ENCODE measurements at places on chromosomes 7 and 10.

- DNase-seq = no peak
These were observed 324.7 kb downstream of the TCERG1L start for GRCh38 chr10:130986846-130987245.

- no peak for DNase-seq
These were observed 34.6 kb downstream of the GET4 start for GRCh38 chr7:910931-911431.

- no peak for DNase-seq
These were observed 65.0 kb downstream of the DNAJB6 start for GRCh38 chr7:157401567-157402387.

DNA sequence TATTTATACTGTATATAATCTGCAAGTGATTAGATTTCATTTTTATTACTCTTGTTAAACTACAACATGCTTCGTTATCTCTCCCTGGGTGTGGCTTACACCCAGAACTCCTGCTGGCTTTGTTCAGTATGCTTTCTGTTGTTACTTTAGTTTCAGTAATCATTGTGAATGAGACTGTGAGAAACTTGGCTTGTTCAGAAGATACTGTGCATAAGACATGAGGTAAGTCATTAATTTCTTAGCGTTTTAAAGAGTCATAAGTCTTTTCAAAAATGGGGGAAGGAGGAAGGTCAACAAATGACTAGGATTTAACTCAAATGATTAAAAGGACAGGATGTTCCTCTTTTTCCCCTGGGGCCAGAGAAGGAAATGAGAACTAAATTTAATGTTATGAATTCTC lies 11.6 kb upstream of the ADD3 start:
- peak; percentile 14 for DNase-seq

GRCh38 chr10:84088626-84089025 lies 50.7 kb upstream of the GHITM start:
- no peak for DNase-seq

DNA sequence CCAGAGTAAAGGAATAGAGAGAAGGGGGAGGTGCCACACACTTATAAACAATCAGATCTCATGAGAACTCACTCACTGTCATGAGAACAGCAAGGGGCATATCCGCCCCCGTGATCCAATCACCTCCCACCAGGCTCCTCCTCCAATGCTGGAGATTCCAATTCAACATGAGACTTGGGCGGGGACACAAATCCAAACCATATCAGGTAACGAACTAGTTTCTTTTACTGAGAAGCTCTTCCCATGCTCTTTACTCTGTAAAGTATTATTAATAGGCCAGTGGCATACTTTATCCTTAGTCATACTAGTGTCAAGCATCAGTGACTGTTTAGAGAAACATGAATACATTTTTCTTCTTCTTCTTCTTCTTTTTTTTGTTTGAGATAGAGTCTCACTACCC lies 39.4 kb upstream of the ZNF488 start:
- DNase-seq = no peak

DNA sequence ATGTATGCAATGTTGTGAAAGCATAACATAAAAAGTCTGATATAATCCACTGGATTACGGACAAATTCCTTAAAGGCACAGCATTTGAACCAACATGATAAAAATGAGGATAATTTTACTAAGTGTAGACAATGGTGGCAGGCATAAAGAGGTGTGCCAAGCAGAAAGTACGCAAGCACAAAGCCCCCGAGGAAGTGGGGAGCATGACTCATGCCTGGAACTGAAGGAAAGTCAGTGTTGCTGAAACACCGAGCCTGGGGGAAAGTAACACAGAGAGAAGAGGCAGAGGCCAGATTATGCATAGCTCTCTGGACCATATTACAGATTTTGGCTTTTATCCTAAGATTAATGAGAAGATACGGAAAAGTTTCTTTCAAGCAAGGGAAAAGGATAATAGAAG lies 490.0 kb upstream of the PHF14 start:
- DNase-seq = no peak

- no peak for DNase-seq
These were observed 144.2 kb downstream of the ELFN1 start for GRCh38 chr7:1814089-1814811.

DNA sequence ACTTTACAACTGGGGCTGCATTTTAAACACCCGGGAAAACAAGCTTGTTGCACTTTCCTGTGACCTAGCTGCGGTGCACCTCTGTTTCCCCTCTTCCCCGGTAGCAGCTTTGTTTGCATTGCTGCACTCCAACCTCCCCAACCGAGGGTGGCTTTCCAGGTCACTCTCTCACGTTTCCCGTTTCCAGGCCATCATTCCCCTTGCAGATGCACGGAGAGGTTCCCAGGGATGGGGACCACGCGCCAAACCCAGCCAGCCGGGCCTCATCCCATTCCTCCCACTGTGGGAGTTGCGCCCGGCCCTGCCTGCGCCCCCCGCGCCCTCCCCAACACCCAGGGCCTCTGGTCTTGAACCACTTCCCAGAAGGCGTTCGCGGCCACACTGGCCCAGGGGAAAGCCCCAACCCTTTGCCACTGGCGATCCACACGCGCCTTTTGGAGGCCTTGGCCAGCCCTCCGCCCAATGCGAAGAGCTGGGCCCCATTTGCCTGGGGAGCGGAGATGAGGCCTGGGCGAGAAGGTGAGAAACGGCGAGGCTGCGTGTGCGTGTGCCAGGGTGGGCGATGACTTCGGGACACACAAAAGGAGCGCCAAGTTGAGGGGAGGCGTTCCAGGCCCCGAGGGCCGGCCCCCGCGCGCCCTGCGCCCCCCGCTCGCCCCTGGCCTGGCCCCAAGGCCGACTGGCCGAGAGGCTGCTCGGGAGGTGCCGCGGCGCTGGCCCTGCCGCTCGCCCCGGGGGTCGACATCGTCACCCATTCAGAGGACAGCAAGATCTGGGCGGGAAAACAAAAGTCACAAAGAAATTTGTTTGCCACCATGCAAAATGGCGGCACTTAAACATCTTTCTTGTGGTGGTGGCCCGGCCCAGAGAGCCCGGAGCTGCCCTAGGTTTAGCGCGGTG lies 15.9 kb downstream of the SKIDA1 start:
- no peak for DNase-seq

- no peak for DNase-seq
These were observed 548.3 kb downstream of the GATA3 start for GRCh38 chr10:8602821-8603220.

DNA sequence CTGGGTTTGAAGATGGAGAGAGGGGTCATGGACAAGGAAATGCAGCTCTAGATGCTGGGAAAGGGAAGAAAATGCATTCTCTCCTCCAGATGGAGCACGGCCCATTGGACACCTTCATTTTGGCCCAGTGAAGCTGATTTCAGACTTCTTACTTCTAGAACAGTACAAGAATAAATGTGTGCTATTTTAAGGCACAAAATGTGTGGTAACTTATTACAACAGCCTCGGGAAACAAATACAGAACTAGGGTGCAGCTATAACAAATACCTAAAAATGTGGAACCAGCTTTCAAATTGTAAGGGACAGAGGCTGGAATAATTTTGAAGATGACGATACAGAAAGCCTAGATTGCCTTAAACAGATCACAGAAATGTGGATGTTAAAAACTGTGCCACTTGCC lies 54.1 kb downstream of the CYTH3 start:
- DNase-seq = no peak

GRCh38 chr7:69651101-69651590 lies 52.9 kb downstream of the AUTS2 start:
- no peak for DNase-seq

DNA sequence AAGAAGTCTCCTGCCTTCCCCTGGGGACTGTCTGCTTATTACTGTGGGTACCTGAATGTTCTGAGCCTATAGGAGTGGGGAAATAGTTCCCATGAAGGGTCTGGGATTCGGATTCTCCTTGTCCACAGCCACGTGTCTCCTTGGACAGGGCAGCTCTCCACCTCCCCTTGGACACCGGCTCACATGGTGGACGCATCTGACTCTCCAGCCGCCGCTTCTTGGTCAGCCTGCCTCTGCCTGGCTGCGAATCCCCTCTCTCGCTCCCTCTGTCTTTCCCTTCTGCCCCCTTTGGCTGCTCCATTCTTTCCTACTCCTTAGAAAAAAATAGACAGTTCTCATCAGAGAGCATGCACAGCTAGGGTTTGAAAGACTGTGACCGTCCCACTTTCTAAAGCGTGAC lies 46.9 kb downstream of the JAKMIP3 start:
- no peak for DNase-seq

DNA sequence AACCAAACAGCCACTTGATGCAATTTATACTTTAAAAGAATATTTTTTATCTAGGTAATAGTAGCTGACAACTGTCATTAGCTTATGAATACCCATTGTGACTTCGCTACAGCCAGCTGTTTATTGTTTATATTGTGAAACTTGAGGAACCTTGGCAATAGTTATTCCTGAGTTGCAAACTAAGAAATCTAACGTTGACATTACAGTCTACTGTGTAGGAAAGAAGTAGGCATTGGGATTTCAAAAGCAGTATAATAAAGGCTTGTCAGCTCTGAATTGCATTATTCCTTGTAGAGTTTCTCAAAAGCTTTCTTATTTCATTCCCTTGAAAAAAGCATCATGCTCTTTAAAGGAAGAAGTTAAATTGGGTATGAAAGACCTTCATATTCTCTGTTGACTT lies 42.7 kb upstream of the OIT3 start:
- DNase-seq = no peak

GRCh38 chr10:21340331-21340730 lies 185.2 kb downstream of the SKIDA1 start:
- DNase-seq = no peak

DNA sequence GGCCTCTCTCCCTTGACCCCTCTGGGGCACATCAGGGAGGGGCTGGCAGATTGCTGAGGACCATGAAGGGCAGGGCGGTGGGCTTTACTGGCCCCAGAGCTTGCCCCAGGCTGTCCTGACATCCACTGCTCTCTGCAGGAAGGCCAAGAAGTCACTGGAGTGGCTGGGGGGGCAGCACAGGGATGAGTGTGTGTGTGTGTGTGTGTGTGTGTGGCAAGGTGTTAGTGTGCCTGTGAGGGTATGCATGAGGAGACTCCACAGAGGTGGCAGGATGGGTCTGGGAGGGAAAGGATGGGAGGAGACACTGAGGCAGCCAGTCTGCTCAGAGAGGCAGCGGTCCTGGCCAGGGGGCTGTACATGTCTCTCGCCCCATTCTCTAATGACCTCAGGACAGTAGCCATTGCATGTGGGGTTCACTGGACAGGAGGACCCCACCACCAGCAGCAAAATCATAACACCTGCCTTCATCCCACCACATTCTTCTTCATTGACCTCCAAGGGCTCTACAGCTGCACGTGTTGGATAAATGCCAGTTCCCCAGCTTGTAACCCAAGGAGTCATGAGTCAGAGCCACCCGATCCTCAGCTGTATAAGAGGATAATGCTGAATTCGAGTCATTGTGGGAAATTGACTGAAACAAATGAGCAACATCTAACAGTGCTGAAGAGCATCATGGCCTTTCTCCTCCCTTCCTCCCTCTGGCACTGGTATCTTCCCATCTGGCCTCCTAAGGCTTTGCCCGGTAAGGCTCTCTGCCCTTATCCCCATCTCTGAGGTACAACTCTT lies 720.5 kb downstream of the GRID1 start:
- no peak for DNase-seq

GRCh38 chr10:113026679-113027078 lies 76.6 kb downstream of the TCF7L2 start:
- DNase-seq = no peak

DNA sequence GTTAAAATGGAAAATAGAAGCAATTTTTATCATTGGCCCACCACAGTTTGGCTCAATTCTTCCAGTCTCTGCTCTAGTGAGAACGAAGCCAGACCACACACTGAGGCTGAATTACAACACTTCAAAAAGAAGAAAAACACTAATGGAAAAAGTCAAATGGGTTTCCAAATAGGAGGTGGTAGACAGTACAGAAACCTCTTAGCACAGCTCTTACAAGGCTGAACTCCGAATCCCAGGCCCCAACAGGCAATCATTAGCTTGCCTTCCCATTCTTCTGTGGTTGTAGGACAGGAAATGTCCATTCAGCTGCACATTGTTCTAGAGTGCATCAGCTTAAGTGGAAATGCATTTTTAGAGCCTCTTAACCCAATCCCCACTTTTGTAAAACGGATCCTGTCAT lies 115.1 kb upstream of the MEOX2 start:
- DNase-seq = no peak

- no peak for DNase-seq
These were observed 50.4 kb downstream of the CCNY start for GRCh38 chr10:35386594-35387174.

GRCh38 chr10:122494173-122494820 lies 32.9 kb downstream of the HTRA1 start:
- DNase-seq = no peak

DNA sequence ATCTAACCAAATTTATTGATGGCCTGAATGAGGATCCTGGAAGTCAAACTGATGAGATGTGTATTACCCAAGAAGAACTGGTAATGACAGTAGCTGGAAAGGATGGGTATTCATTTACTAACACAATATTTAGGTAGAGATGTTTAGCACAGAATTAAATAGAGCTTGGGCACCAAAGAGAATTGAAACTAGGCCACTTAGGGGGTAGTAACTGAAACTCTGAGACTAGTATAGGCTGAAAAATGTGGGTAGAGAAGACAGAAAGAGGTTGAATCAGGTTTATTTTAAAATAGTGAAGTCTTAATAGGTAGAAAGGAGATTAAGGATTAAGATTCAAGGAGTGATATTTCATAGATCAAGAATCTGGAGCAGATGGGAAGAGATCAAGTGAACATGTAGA lies 155.8 kb downstream of the MLLT10 start:
- no peak for DNase-seq

DNA sequence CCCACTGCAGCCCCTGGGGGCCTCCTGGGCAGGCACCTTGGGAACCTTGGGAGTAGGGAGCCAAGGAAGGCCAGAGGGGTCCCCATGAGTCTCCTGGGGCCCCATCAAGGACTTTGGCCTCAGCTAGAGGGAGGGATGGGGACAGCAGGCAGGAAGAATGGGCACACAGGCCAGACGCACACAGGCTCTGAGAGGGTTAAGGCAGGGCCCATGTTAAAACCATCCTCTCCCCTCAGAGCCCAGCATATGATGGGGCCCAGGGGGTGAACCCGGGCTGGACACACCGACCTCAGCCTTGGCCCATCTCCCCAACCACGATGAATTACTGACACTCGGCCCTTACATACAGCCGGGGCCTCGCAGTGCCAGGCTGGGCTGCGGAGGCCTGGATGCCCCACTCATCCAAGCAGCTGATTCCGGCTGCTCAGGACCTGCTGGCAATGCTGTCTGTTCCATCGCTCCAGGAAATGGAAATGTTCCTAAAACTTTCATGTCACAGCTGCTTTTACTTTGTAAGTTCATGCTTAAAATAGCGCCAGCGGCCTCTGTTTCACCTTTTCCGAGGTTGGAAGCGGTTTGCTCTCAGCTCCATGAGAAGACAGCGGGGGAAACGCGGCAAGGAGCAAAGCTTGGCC lies 17.3 kb upstream of the INPP5A start:
- DNase-seq = no peak

GRCh38 chr10:131068760-131069159 lies 242.8 kb downstream of the TCERG1L start:
- DNase-seq = no peak

- DNase-seq = no peak
These were observed 5.8 kb downstream of the CNPY1 start for GRCh38 chr7:155540553-155540952.

All from AML-193 (cell line).